ENCODE measurements at places on chromosomes 4 and X. TPM values are rescaled to one million over a fixed set of nuclear protein-coding genes. Genes with fewer than 3 reads are reported as not detected.

GRCh38 chr4:98574816-98575215 lies 83.6 kb downstream of the TSPAN5 start:
- no peak overlapping the region for H3K27ac ChIP-seq
- no peaks in the 10 kb centered on the region for H3K36me3 ChIP-seq
- H3K27me3 ChIP-seq = no peaks in the 10 kb centered on the region

DNA sequence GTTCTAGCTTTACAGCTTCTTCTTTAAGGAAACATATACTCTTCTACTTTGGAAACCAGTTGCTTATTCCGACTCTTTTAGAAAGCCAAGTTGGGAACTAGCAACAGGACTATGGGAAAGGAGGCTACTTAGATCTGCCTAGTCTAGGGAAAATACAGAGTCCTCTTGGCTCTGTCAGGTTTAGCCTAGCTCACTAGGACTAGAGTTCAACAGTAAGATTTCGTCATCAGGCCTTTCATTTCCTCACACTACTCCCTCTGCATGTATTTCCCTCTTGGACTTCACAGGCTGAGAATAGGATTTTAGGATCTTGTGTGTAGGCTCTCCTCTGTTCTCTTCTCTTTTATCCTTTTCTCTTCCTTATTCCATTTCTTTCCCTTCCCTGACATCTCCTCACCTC lies 409.8 kb downstream of the AR start:
- H3K4me1 ChIP-seq = no peaks in the 10 kb centered on the region
- H3K36me3 ChIP-seq = no peaks in the 10 kb centered on the region
- no peaks in the 10 kb centered on the region for H3K27me3 ChIP-seq

The HNRNPD gene
- 208 TPM for total RNA-seq

DNA sequence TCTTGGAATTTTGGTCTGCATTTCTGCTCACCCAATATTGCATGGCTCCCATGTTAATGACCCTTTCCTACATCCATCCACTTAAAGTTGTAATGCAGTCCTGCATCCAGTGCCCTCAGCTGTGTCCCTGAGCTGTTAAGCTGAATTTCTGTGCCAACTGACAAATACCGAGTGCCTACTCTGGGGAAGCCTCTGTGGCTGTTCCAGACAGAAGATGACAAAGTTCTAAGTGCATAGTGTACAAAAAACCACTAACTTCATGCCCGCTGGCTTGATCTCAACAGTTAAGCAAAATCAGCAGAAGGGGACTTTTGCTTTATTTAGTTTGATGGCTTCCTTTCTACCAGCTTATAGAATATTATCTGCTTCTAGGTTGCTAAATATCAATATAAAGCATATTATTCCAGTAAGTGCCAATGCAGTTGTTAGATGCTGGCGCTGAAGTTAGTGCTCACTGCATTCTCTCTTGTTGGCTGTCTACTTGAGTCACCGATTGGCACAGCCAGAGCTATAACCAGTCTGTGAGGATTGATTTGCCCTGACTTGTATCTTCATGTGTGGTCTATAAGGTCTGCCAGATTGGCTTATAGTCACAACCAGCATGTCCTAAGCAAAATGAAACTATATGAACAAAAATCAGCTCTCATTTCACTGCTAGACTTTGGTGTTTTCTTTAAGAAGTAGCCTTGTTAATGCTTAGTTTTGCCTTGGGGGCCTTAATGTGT lies 98.9 kb downstream of the KLHL8 start:
- DNase-seq = no peak
- no peaks in the 10 kb centered on the region for H3K27me3 ChIP-seq
- H3K27ac ChIP-seq = no peak overlapping the region

DNA sequence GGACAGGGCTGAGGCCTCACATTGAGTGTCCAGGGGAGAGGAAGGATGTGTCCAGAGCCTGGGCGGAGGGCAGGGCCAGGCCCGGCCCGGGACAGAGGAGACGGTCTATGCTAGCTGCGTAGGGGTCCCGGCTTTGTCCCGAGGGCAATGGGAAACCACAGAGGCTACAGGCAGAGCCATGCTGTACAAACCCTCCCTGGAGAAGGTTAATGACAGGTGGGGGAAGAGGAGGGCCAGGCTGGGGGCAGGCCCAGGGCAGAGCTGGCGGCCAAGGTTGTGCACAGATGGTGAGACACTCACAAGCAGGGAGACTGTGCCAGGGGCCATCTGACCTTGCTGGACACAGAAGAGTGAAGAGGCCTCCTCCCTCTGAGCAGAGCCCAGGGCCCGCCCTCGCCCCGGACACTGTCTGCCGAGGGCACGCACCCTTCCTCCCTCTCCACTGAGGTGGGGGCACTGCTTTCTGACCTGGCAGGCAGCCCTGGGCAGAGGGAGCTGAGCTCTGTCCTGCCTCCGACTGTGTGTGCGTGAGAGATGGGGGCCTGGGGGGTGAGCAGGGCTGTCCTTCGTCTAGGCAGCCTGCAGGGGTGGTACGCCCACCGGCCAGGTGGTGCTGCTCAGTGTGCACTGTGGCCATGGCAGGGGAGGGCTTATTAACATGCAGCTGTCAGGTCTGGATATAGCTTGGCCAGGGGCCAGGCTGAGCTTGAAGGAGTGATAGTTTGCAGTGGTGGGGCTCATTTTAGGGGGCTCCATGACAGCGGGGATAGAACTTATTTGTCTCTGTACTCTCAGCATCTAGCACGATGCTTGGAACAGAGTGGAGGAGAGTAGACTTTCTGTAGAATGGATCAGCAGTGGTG lies 75.7 kb upstream of the LRPAP1 start:
- no peak for DNase-seq
- H3K4me3 ChIP-seq = no peak overlapping the region
- H3K4me1 ChIP-seq = no peaks in the 10 kb centered on the region
- no peak overlapping the region for H3K27ac ChIP-seq
- H3K36me3 ChIP-seq = no peaks in the 10 kb centered on the region
- H3K27me3 ChIP-seq = no peaks in the 10 kb centered on the region

The NWD2 gene
- total RNA-seq = not detected
